ENCODE measurements at places on chromosomes 11 and 22. TPM values are rescaled to one million over a fixed set of nuclear protein-coding genes. Genes with fewer than 3 reads are reported as not detected.
A peak's percentile ranks its signal among the peaks of the same experiment; 100 is the strongest.

TTLL12 gene
- polyA plus RNA-seq: 29.0 TPM

SMTNL1 gene
- 0.58 TPM for polyA plus RNA-seq

MMP13 gene
- 0.07 TPM for polyA plus RNA-seq

CNIH2 gene
- 8.0 TPM for polyA plus RNA-seq

DEPDC5 gene
- 12.0 TPM for polyA plus RNA-seq

DNA sequence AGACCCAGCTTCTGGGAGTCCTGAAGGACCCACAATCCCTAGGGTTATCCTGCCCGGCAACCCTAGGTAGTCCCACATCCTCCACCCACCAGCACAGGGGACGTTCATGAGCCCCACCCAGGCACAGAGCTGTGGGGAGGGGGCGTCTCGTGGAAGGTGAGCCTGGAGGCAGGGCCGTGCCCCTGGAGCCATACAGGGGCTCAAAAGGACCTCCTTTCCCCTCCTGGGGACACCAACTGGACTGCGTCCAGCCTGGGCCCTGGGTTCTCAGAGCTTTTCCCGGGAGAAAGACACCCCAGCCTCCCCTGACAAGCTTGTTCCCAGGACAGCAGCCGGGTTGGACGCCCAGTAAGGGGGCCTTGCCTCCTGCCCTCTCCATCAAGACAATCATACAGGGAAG is 78.4 kb downstream of the BRD1 start:
- H3K4me3 ChIP-seq: no peak overlapping the region
- DNase-seq: no peak
- no peaks in the 10 kb centered on the region for H3K36me3 ChIP-seq
- H3K27ac ChIP-seq: no peak overlapping the region

DNA sequence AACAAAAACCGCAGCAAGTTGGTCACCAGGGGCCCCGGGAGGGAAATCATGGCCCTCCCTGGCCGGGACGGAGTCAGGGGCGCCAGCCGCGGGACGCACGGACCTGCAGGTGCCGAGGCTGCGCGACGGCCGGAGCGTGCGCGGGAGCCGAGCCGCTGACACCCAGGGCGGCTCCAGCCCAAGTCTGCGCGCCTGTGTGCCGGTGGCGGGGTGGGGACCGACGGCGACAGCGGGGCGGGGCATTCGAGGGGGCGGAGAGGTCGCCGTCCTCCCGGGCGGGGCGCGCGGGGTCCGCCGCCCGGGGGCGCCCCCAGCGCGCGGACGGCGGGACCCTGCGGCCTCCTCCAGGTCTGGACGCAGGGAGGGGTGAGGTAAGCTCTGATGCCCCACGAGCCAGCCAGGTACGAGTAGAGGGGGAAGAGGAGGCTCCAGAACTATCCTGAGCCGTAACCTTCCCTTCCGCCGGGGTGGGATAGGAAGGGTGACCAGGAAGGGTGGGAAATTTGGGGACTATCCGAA is at the start of gene ESAM:
Gene ESAM, minus strand, starts transcription at position 186 of the 519 bp plus-strand sequence. Its CDS starts 136 bp downstream, at position 50.
- H3K4me1 ChIP-seq: peaks cover 37% of the 10 kb centered on the region
- no peak within 1 kb of the TSS for H3K27ac ChIP-seq
- H3K36me3 ChIP-seq: peaks cover 10% of the 10 kb centered on the region
- DNase-seq: no peak

- H3K27me3 ChIP-seq: no peaks in the 10 kb centered on the region
- H3K27ac ChIP-seq: peak overlapping the region; percentile 99
- no peaks in the 10 kb centered on the region for H3K36me3 ChIP-seq
- H3K4me1 ChIP-seq: peaks cover 10% of the 10 kb centered on the region
- peak; percentile 50 for DNase-seq
Observed at GRCh38 chr11:11842421-11843008, 743 bp downstream of the USP47 start.

GRCh38 chr11:45676522-45677095 is 11.2 kb upstream of the CHST1 start:
- no peak for DNase-seq
- H3K27me3 ChIP-seq: peaks cover 15% of the 10 kb centered on the region
- no peaks in the 10 kb centered on the region for H3K36me3 ChIP-seq
- no peak overlapping the region for H3K4me3 ChIP-seq
- no peaks in the 10 kb centered on the region for H3K4me1 ChIP-seq

- no peak for DNase-seq
- no peaks in the 10 kb centered on the region for H3K27me3 ChIP-seq
- H3K36me3 ChIP-seq: no peaks in the 10 kb centered on the region
- peak overlapping the region; percentile 97 for H3K27ac ChIP-seq
Observed at GRCh38 chr11:61973476-61974162, 6.2 kb upstream of the FTH1 start.
